ENCODE measurements at places on chromosomes 2 and 18. TPM values are rescaled to one million over a fixed set of nuclear protein-coding genes. Genes with fewer than 3 reads are reported as not detected.

DNA sequence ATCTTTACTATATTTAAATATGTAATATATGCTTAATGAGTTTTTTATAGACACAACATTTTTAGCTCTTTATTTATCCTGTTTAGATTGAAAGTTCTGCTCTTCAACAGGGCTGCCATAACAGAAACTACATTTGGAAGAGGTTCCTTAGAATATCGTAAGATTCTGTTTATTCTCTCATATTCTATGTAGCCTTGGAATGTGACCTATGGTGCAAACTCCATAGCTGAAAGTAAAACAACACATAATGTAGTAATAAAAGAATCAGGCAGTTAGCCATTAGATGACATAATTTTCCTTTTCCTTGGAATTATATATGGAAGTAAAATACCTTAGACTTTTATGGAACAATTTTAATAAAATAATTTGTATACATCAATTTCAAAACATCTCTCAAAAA, 91.3 kb downstream of the ZNF804A start:
- no peak for DNase-seq

DNA sequence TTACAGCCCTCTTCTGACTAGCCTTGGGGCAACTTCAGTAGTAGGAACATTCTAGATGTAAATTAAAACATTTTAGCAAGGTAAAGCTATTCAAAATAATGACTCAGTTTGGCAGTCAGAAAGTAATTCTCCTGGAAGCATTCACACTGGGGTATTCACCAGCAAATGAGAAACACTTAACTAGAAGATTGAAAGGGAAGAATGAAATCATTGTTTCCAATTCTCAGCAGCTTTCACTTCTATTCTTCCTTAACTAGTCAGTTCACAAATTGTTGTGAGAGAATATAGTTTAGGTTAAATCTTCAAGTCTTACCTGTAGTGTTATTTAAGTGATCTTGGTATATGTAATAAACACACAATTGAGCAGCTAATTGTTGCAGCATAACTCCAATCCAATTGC, 1135.6 kb upstream of the FAM98A start:
- DNase-seq = no peak

DNA sequence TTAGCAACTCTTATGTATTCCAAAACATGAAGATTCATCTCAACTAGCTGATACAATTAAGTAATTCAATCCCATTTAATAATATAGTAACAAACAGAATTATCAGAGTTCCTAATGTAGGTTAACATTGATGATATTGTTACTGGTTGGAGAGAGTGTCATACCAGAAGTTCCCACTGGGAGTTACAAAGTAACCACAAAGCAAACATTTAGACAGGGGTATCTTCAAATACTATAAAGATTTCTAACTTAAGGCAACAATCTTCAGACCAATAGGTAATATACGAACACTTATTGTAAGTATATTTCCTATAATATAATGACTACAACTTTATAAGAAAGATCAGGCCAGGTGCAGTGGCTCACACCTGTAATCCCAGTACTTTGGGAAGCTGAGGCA, 1372.9 kb upstream of the PIK3C3 start:
- DNase-seq = no peak

- DNase-seq = no peak
These were observed 45.0 kb downstream of the SLC4A3 start for GRCh38 chr2:219672406-219672805.

DNA sequence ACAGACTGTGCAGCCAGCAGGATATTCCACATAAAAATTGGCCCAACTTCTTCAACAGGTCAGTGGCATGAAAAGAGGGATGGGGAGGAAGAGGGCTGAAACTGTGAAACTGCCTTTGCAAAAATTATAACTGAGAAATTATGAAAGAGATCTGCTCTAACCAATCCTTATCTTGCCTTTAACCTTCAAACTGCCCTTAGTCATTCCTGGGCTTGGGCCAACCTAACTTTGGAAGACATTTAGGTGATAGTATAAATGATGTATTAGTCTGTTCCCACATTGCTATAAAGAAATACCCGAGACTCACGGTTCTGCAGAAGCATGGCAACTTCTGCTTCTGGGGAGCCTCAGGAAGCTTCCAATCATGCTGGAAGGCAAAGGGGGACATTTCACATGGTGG, 74.5 kb downstream of the RPL31 start:
- no peak for DNase-seq

GRCh38 chr2:30231996-30232800, 864 bp downstream of the LBH start:
- DNase-seq = peak; percentile 70

- DNase-seq = no peak
These were observed 8.4 kb downstream of the HOXD3 start for GRCh38 chr2:176165370-176166050.

GRCh38 chr2:74232426-74232825, 34.0 kb downstream of the MTHFD2 start:
- DNase-seq = no peak

Gene HDHD2
- polyA plus RNA-seq = 81.8 TPM

Gene ARHGAP25
- 3.9 TPM for polyA plus RNA-seq

Data from spinal cord (tissue), 10 donors.